Endothelial cell of umbilical vein (primary cell): ENCODE measurements at places on chromosomes 12 and 14. TPM values are rescaled to one million over a fixed set of nuclear protein-coding genes. Genes with fewer than 3 reads are reported as not detected.
A peak's percentile ranks its signal among the peaks of the same experiment; 100 is the strongest.

Gene PPP1R12A
- total RNA-seq, result 83.9 and 86.8 TPM in 2 replicates

DNA sequence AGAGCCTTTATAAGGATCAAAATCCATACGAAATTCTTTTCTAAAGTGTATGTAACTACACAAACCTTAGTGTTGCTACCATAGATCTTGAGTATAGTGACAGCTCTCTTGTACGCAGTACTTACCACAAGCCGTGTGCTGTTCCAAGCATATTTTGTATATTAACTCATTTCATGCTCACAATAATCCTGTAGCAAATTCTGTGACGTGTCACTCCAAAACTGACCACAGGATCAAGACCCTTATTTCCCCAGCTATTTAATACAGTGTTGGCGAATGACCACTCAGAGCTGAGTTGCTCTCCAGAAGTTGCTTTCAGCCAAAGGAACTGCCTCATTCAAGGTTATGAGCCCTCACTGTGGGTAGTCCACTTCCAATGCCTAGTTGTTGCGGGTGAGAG lies 169.8 kb downstream of the BTG1 start:
- H3K27me3 ChIP-seq, result no peaks in the 10 kb centered on the region
- H3K27ac ChIP-seq, result no peak overlapping the region
- H3K4me3 ChIP-seq, result no peak overlapping the region

Gene OR4M1
- not detected in 2 replicates for total RNA-seq

DNA sequence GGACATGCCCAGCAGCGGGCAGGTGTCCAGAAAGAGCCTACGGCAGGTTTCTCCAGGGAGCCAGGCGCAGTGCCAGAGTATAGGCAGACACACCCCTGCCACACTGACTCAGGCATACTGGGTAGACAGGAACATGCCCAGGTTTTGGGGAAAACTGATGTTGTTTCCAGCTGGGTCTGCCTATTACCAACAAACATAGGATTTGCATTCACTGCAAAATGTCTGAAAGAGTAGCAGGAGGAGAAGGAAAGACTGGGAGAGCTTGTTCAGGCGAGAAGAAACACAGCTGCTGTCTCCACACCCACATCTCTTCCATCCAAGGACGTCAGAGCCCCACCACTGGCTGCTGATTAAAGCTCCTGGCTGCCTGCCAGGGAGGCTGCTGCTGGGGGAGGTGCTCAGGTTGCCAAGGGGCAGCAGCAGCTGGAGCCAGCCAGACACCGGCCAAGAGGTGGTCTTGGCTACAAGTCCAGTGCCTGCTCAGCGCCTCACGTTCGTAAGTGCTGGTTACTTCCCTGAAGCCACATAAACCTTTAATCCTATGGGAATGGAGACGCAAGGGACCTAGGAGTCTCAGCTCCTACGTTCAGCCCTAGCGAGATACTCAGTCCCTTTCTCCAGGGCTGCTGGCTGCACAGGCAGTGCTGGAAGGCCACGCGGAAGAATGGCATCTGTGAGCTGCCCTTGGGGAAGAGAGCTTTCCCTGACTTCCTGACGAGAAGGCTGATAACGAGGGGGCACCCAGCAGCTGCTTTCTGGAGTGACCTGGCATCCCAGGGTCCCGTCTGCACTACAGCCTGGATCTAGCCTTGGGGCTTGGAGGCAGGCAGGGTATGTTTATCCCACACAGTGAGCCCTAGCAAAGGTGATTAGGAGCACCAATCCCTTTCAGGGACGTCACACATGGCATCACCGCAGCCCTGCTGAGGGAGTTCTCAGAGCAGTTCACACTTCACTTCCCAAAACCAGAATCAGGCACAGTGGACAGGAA lies 58.1 kb downstream of the PLEKHG3 start:
- H3K4me1 ChIP-seq, result peaks cover 21% of the 10 kb centered on the region
- peak overlapping the region; percentile 32 for H3K27ac ChIP-seq
- no peaks in the 10 kb centered on the region for H3K36me3 ChIP-seq
- DNase-seq, result peak; percentile 89

Gene POTEG
- total RNA-seq, result not detected in 2 replicates

Gene PLD4
- 0.05 and 0.11 TPM in 2 replicates for total RNA-seq

DNA sequence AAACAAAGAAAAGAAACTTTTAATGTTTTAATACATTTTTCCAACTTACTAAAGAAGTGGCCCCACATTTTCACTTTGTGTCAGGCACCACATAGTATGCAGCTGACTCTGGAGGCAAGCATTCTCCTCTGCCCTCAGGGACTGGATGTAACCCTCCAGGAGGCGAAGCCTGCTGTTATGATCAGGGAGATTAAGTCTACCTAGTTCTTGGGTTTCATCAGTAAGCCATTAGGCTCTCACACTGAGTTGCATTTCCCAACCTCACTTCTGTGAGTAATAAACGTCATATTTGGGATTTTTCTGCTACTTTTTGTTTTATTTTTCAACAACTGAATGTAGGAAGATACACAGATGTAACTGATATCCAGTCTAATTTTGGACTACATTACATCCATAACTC lies 101.2 kb upstream of the LRFN5 start:
- no peak for DNase-seq
- H3K4me3 ChIP-seq, result no peak overlapping the region
- no peaks in the 10 kb centered on the region for H3K4me1 ChIP-seq

Gene IFNG
- not detected in 2 replicates for total RNA-seq

DNA sequence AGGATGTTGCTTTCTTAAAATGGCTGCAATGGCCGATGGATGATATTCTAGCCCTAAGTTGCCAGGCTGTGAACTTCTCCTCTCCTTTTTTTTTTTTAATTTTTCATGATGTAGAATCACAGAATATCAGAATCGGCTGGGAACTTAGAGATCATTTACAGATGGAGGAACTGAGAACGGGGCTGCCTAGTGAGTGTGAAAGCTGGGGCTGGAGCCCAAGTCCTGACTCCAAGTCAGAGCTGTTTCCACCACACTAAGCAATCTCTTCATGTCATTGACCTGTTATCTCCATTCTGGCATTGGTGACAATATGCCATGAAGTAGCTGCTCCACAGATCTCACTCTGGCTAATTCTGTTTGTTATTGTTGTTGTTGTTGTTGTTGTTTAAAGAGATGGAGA lies 121.7 kb downstream of the SLC38A1 start:
- H3K27me3 ChIP-seq, result peaks cover 6% of the 10 kb centered on the region
- peaks cover 1% of the 10 kb centered on the region for H3K4me1 ChIP-seq
- no peak overlapping the region for H3K27ac ChIP-seq
